ENCODE measurements at places on chromosomes 1 and 21.

DNA sequence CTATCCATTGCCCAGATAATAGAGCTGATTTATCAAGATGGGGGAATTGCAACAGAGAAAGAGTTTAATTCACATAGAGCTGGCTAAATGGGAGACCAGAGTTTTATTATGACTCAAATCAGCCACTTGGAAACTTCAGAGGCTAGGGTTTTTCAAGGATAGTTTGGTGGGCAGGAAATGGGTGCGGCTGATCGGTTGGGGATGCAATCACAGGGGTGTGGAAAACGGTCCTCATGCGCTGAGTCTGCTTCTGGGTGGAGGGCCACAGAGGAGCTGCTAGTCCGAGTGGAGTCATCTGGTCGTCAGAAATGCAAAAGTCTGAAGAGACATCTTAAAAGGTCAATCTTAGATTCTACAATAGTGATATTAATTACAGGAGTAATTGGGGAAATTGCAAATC, 32.0 kb upstream of the FAM89A start:
- DNase-seq: no peak

GRCh38 chr1:48767975-48768510, 8.6 kb downstream of the BEND5 start:
- no peak for DNase-seq

- DNase-seq: no peak
These were observed 11.0 kb downstream of the TNFRSF9 start for GRCh38 chr1:7929637-7930036.

DNA sequence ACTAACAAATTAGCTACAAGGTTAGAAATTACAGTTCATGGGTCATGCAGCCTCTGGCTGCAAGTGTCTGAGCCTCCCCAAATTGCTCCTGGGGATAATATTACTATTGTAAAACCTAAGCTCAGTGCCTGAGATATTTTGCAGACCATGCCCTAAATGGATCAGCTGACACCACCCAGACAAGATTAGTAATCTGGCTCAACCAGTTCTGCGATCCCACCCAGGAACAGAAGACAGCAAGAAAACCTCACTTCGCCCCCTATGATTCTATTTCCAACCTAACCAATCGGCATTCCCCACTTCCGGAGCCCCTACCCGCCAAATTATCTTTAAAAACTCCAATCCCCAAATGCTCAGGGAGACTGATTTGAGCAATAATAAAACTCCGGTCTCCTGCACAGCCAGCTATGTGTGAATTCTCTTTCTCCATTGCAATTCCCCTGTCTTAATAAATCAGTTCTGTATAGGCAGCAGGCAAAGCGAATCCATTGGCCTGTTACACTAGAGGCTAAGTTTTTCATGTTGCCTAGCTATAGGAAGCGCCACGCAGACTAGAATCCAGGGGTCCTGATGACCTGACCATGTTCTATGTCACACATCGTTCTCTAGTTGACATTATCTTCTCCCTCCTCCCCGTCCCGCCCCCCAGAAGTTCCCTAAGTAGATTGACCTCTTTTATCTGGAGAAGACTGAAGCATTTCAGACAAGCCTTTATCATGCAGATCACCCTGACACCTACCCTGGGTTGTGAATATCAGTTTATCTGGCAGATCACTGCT, 22.4 kb upstream of the ZFYVE9 start:
- no peak for DNase-seq

GRCh38 chr1:21773585-21773984, 9.4 kb downstream of the USP48 start:
- DNase-seq: no peak

- no peak for DNase-seq
These were observed 5.3 kb upstream of the WNT9A start for GRCh38 chr1:227953022-227953412.

DNA sequence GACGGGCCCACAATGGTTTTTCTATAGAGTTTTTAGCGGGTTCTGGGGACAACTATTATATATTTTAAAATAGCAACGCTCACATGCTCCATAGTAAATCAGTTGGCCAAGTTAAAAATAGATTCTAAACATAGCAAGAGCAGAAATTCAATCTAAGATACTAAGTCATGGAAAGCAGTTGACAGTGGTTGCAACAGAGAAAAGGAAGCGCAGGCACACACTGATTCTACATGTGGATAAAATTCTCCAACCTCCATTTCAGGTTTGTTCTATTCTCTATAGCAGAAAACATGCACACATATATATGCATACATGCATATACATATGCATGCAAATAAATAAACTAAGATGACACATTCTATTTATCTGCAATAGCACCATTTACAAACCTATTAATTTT, 89.6 kb upstream of the HNRNPU start:
- DNase-seq: no peak

DNA sequence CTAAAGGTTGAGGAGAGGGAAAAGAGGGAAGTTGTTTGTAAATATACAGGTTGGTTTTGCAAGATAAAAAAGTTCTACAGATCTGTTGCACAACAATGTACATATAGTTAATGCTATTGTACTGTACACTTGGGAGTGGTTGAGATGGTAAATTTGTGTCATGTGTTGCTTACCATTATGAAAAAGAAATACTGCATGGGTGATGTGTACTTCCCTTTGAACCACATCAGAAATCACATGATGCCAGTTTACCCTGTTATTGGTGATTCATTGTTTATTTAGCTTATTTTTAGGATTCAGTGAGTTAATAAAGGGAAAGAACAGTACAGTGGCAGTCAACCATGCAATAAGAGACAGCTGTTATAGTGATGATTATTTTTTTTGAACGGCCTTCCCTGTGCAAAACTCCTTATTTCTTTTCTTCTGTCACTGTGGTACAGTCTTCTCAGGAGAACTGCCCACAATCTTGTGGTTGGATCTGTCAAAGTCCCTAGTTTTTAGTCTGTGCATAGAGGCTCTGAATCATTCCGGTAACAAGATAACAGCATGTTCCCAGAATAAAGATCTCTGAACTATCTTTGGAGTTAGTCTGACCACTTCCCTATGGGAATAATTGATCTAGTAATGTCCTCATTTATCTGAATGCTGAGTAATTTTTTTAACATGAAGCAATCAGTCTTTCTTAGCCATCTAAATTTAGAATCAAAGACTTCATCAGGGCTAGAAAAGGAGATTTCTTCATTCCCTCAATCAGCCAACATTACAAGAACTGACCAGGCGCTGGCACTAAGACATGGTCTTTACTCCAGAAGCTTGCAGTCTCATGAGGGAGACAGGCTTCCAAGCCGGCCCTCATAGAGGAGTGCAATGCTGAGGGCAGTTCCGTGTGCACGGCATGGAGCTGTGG, 84.2 kb downstream of the SH3GLB1 start:
- no peak for DNase-seq

DNA sequence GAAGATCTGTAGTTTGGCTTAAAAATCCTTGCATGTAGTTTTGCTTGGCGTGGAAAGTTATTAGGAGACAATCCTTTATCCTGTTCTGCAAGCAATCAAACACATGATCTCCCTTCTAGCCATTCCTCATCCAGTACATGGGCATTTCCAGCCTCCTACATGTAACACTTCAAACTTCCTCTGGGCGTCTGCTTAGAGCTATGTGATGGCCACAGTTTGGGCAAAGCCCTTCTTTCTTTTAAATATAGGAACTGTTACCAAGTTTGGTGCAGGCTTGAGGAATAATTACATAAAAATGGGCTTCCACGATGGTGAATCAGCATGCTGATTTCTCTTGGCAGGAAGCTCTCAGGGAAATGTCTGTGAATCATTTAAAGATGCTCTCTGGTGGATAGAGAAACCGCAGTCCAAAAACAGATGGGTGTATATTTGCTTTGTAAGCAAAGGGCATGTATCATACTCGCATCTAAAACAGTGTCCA, 176.9 kb upstream of the FMN2 start:
- DNase-seq: no peak

GRCh38 chr1:24167008-24167407, 20.1 kb downstream of the IFNLR1 start:
- DNase-seq: no peak

GRCh38 chr1:47711184-47711847, 273.5 kb downstream of the FOXD2 start:
- no peak for DNase-seq

Data from GM10248 (cell line).